ENCODE measurements at places on chromosomes 16 and 17.

DNA sequence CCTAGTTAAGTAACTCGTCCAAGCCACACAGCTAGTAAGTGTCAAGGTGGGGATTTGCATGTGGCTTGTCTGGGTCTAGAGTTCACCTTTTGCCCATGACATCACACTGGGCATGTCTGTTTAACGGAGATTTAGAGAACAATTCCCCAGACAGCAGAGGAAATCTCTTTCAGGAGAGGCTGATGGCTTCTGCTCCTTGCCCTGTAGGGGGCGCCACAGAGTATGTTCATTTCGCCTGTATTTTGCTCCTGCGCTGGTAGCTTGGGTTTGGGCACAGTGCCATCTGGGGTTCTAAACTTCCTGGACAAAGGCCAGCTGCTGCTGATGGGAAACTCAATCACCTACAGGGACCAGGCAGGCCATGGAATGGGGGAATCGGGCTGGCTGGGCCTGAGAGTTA lies 20.4 kb downstream of the OTOA start:
- no peak for DNase-seq

GRCh38 chr16:67277999-67278772 lies 1.1 kb upstream of the PLEKHG4 start:
- DNase-seq = no peak

DNA sequence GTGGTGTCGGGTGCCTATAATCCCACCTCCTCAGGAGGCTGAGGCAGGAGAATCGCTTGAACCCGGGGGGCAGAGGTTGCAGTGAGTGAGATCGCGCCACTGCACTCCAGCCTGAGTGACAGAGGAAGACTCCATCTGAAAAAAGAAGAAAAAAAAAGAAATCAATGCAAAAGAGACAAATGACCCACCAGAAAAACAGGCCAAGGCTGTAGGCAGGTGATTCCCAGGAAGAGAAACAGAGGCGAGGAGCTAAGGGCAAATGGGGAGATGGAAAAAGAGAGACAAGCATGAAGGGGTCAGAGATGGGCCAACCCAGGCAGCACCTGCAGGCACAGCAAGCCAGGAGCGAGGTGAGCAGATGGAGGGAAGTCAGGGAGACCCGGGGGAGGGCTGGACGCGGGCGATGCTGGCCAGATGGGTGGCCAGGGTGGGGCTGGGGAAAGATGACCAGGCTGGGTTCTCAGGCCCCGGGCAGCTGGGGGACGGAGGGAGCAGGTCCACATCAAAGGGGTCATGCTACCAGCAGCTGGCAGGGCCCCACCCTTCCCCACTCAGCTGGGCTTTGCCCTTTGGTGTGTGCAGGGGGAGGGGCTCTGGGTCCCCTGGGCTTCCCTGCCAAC lies 25.5 kb downstream of the MYBBP1A start:
- DNase-seq = no peak

- no peak for DNase-seq
Observed at GRCh38 chr17:6000426-6000825, 69.8 kb upstream of the WSCD1 start.

DNA sequence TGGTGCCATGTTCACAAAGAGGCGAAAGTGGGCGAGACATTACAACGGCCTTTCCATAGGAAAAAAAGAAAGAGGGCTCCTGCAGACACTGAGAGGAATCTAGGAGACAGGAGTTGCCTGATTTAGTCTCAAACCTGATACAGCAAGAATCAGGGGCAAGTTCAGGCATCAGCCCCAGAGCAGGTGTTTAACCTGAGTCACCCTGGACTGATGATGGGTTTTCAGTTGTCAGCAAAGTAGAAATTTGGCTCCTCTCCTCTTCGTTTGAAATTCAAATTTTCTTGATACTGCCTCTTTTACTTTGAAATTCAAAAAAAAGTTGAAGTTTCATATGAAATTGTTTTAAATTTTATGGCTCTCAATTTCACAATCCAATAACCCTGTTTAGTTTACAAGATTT lies 189.5 kb downstream of the ABCC12 start:
- no peak for DNase-seq

DNA sequence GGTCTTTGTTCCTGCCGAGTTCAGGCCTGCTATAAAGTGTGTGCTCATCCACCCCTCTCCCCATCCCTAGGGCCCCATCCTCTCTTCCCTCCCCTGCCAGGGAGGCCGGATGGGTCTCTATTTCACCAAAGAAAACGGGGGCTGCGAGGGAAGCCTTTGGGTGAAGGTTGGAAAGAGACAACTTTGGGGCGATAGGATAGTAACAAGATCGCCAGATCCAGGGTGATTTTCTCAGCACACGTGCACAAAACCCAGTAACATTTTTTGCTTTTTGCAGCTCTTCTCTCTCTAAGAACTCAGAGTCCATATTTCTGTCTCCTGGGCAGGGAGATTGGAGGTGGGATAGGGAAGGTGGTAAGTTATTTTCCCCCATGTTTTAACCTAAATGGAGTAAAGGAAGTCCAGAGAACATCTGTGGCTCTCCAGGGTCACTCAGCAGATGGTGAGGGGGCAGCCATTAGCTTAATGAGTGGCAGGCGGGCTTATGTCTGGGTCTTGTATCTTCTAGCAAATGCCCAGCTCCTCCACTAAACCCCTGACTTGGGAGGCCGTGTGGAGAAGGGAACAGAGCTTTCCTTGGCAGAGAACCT lies 6.9 kb downstream of the CCR7 start:
- no peak for DNase-seq

- no peak for DNase-seq
Observed at GRCh38 chr16:49890876-49891275, 35.0 kb upstream of the ZNF423 start.

DNA sequence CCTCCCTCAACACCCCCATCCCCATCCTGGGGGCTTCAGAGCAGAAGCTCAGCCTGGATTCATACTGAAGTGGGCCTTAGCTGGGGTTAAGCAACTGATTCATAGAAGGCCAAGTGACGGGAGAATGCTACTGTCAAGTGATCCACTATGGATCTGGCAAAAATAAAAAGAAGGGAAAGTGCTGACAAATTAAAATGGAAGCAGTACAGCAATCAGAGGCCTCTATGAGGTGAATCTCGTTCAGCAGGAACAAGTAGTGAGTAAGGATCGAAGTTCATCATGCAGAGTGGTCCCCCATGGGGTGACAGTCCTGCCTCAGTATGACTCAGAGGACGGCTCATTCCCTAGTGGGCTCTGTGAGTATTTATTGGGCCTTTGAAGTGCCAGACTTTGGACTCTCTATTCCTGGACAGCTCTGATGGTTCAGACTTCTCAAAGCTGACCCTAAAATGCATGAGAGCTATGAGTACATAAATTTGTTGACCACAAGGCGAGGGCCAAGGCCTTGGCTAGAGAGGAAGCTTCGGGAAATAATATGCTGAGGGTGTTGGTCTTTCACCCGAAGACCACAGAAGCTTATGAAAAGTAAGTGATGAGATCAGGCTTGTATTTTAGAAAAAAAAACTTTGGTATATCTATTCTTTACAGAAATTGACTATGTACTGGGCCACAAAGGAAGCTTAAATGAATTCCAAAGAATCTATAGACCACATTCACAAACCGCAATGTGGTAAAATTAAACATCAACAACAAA lies 5.3 kb upstream of the NSMCE1 start:
- DNase-seq = no peak

DNA sequence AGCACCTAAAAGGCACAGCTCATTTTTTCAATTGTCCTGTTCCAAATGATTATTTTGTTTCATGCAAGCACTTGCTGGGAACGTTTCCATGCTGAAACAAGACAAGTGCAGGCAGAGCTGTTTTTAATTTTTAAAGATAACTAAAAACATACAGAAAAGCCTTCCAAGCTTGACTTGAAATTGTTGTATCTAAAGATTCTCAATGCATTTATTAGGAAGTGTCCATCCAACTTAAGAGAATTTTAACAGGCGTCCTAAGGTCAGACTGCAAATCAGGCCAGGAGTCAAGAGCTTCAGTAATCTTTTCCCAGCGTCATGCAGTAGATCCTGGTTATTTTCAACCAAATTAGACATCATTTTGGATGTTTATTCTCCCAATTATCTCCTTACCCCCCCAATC lies 702.8 kb downstream of the KCNJ2 start:
- no peak for DNase-seq

GRCh38 chr16:51120730-51121347 lies 30.2 kb downstream of the SALL1 start:
- no peak for DNase-seq

- peak; percentile 74 for DNase-seq
Observed at GRCh38 chr17:38550661-38551060, 55.1 kb downstream of the SRCIN1 start.

- no peak for DNase-seq
Observed at GRCh38 chr16:55000595-55000994, 69.9 kb downstream of the IRX5 start.

DNA sequence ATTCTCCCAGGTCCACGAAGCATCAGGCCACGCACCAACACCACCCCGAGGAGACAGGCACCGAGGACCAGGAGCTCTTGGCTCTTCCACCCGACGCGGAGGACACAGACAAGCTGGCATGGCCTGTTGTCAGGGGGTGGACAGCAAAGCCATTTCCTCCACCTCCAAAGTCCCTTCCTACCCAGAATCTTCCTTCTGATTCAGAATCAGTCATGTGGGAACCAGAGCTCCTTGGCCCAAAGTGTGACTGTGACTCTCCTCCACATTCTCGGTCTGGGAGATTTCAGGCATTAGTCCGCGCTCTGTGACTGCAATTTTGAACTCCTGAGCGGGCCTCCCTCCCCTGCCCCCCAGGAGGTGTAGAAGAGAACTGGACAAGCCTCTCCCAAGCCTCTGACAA lies 9.2 kb downstream of the DNAH17 start:
- DNase-seq = no peak

- DNase-seq = no peak
Observed at GRCh38 chr16:12871784-12872183, 29.6 kb upstream of the SHISA9 start.

DNA sequence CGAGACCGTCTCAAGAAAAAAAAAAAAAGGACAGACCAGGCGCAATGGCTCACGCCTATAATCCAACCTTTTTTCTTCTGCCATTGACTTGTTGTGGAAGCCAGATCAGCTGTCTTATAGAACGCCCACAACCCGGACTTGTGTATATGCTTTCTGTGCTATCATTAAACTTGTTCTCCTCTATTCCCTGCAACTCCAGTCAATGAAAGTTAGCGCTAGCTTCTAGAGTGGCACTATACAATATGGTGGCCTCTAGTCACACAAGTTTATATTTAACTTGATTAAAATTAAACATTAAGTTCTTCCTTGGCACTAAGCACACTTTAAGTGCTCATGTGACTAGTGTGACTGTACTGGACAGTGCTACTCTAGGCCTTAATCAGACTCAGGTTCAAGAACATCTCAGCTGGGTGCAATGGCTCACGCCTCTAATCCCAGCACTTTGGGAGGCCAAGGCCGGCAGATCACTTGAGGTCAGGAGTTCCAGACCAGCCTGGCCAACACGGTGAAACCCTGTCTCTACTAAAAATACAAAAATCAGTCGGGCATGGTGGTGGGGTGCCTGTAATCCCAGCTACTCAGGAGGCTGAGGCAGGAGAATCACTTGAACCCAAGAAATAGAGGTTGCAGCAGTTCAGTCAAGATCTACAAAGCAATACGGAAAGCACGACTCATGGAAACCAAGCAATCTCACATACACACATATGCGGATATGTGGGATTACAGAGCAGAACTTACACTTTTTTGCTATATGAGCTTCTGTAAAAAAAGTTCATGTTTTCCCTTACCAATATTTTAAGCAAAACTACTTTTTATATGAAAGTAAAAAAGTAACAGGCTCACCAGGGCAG lies 18.8 kb upstream of the GLG1 start:
- DNase-seq = no peak

GRCh38 chr16:50670476-50670875 lies 10.6 kb downstream of the SNX20 start:
- no peak for DNase-seq

GRCh38 chr17:74712756-74713155 lies at the start of gene CD300LF:
TSS of gene CD300LF (minus strand) at chr17:74712923. CDS start at chr17:74712866, 57 bp downstream.
- no peak for DNase-seq

- DNase-seq = no peak
Observed at GRCh38 chr16:27108826-27109665, 42.3 kb downstream of the C16orf82 start.

DNA sequence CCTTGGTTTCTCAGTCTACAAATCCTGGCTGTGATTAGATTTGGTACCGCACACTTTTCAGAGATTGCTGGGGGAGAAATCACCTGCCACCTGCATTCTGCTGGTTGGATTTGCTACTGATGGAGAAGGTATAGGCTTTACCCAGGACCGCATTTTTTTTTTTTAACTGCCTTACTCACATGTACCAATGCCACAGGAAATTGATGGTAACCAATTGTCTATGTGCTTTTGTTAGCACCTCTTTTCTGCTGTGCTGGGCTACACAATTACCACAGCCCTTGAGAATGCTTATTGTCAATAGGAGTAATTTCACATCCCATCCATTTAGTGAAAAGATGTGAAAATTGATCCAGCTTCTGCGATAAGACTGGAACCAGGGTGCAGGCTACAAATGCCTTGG lies 74.4 kb upstream of the TANC2 start:
- no peak for DNase-seq

DNA sequence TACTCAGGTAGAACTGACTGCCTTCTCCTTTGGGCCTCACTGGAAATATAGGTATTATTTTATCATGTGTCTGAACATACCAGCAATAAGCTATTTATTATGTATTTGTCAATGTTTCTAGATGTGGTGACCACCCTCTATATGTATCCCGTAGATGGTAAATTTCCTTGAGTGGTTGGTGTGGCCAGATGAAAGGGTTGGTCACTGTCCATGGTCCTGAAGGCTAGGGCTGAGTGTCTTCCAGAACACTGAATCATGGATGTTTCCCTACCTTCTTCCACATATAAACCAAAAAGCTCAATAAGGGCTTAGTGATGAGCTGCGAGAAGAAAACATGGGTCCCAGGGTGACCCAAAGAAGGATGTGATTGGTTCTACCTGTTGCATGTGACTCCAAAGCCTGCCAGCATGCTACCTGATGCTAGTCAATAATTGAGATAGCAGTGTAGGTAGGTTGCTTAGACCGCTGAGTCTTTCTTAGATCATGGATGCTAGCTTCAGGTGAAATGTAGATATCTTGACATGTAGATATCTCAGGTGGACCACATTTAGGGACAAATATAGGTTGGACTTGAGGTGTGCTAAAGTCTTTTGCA lies 150.3 kb downstream of the ASIC2 start:
- no peak for DNase-seq

- peak; percentile 14 for DNase-seq
Observed at GRCh38 chr17:79029327-79030009, 5.5 kb downstream of the C1QTNF1 start.

GRCh38 chr17:36212966-36213365 lies 2.1 kb downstream of the CCL4L2 start:
- no peak for DNase-seq

DNA sequence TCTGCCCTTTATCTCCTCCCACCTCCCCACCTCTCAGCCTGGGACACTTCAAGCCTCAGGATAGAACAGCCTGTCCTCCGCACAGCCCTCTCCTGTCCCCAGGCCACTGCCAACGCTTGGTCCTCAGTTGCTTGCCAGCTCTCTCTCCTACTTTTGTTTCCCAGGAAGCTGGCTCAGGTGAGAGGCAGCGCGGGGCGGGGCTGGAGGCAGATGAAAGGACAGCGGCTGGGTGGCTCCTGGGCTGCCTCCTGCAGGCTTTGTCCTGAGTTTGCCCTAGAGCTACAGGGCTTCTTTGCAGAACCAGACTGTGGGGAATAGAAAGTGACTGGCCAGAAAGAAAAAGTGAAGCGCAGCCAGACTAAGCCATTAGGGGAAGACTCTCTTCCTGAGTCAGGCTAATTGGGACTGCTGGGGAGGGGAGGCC lies 48.2 kb upstream of the CDC42EP4 start:
- DNase-seq = peak; percentile 92

GRCh38 chr17:27360507-27360906 lies 66.6 kb downstream of the WSB1 start:
- DNase-seq = no peak

- no peak for DNase-seq
Observed at GRCh38 chr16:10558305-10558704, 22.1 kb downstream of the EMP2 start.

- DNase-seq = no peak
Observed at GRCh38 chr17:78362671-78363070, 2.8 kb upstream of the SOCS3 start.

Measured in breast epithelium (tissue), 4 donors.